ENCODE measurements at places on chromosomes 2 and 18.

DNA sequence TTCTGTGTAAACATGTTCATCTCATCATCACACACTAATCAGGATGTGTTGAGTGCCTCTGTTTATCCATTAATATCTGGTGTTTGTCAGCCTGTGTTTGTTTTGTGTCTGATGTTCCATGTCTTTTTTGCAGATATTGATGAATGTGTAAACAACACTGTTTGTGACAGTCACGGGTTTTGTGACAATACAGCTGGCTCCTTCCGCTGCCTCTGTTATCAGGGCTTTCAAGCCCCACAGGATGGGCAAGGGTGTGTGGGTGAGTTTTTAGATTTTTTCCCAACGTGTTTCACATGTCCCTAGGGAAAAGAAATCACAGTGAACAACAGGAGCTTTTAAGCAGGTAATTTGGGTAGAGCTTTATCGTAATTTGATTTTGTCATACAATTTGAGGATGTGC is 133.7 kb upstream of the RASGRP3 start:
- DNase-seq = no peak

GRCh38 chr2:196453613-196454047 is 185.9 kb upstream of the CCDC150 start:
- no peak for DNase-seq

DNA sequence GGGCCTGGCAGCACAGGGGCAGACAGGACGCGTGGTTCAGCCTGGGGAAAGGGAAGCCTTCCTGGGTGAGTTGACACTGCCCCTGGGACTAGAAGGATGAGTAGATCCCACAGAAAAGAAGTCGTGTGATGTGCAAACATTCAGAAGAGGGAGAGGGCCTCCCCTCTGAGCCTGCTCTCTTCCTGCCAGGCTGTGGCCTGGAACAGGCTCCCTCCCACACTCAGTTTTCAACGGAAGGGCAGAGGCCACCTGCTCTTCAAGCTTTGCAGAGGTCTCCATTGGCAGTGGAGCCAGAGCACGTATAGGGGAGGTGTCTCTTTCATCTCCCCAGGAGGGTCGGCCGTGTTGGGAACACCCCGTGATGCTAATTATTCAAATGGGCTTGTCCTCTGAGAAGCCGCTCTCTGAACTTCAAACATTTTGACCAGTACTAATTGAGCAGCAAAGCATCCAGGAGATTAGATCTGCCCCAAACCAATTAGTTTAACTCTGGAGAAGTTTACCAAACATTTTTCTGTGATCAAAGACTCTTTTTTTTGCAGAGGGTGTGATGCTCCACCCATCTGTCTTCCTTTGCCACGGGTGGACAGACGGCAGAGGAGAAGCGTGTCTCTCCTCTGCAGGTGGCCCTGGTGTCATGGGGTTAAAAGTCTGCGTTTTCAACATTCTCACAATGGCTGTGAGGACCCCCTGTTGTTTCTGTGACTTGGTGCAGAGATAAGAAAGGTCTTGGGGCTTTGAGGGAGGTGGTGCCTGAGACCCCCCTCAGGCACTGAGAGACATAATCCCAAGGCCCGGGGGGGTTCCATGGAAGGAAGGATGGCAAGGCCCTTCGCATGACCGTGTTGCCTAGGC is 29.5 kb upstream of the ODC1 start:
- no peak for DNase-seq

DNA sequence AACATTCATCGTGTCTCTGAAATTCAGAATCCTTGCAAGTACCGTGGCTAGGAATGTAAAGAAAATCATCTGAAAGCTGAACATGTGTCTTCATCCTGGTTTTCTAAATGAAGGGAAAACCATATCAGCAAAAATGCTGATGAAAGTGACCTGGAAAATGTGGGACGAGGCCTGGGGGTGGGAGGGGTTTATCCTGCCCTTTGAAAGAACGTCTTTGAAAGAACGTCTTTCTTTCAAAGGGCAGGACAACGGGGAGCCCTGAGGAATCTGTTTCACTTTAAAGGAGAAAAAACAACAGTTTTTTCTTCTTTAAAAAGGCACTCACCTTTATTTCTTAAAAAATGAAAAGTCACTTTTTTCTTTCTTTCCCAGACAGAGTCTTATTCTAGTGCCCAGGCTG is 185.2 kb downstream of the ALPK2 start:
- DNase-seq = no peak

GRCh38 chr18:23257686-23258565 is 122.6 kb downstream of the CABLES1 start:
- DNase-seq = no peak

DNA sequence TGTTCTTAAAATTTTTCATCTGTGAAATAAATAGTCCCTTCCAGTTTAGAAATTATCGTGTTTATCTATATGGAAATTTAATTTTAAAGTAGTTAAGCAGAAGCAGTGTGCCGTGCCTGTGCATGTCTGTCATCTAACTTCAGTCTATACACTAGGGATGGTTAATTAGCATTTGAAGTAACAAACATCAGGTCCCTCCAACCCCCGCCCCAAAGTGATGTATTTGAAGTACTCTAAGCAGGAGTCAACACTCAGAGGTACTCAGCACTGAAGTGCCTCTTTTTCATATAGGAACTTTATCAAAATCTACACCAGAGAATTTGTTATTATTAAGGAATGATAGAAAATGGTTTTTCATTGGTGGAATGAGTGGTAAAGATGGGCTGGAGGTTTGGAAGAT is 33.0 kb downstream of the LANCL1 start:
- DNase-seq = no peak

DNA sequence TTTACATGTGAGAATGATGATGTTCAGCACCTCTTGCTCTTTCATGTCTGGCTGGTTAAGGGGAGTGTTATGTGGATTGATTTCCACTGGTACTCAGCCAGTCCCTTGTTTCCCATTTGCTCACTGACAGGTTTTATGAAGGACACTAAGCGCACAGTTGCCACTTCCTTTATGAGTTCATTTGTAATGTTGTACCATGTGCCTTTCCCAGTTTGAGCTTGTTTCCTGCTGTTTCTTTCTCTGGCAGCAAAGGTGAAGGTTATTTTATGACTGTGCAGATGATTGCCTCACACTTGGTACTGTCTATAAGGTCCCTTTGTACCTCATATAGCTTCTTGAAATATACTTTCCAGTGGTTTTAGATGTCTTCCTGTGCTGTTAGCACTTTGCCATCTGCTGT is 1700.5 kb upstream of the TMEFF2 start:
- no peak for DNase-seq

DNA sequence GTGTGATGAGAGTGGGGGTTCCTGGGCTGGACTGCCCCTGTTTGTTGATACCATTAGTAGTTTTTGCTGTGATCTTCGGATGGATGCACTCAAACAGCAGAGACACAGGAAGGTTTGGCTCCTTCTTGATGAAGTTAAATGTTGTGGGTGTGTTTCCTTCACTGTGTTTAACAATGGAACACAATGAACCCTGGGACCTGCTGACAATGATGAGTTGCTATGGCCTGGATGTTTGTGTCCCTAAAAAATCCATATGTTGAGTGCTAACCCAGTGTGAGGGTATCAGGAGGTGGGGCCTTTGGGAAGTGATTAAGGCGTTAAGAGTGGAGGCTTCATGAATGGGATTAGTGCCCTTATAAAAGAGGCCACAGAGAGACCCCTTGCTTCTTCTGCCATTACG is 237.4 kb upstream of the HS6ST1 start:
- no peak for DNase-seq

DNA sequence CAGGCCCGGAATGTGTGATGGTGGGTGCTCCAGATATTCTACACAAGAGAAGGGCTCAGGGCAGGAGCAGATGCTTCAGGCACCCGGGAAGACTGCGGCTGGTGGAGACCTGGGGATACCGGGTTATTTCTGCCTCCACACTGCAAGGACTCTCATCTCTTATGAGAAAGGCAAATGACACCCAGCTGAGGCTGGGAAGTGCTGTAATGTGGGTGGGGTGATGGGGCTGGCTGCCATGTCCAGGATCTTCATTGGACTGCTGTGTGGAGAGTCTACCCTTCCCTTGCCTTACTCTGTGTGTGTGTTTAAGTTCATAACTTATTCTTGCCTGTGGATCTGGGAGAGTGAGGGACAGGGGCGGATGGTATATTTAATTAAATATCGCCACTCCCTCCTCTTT is 124.1 kb downstream of the KLHL29 start:
- no peak for DNase-seq

- no peak for DNase-seq
Observed at GRCh38 chr2:169110916-169111315, 41.6 kb downstream of the DHRS9 start.

- DNase-seq = no peak
Observed at GRCh38 chr2:112977559-112978056, at the start of gene IL36G. Gene IL36G (plus strand): TSS chr2:112978006. CDS start chr2:112978639, 633 bp downstream.

- no peak for DNase-seq
Observed at GRCh38 chr18:79581911-79582310, 97.7 kb upstream of the CTDP1 start.

DNA sequence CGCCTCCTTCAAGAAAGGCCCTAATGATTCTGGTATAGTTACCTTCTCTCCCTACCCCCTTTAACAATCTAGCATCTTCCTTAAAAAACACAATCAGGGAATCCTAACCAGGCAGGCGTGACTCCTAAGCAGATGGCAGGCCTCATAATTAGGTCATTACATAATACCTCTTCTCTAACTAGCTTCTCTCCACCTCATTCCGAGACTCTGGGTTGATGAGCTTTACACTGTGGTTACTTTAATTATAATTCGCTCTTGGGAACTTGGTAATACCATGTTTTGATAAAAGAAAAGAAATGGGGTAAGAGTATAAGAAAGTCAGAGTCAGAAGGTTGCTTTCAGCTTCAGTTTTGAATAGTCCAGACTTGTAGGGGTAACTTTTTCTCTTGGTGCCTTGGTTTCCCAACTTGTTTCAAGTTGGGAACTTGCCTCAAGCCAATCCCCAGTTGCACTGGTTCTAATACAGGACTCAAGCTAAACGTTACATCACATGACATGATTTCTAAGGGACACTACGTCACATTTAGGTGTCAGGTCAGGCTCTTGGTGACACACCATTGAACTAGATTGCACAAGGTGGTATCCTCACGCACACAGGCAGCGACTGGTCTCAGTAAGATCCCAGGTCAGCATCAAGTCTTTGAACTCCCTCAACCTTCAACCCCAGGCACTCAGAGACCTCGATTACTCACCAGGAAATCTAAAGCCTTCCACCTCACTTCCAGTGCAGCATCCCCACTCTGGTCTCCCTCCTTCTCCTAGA is 59.2 kb downstream of the AAK1 start:
- DNase-seq = no peak

- DNase-seq = no peak
Observed at GRCh38 chr18:61753373-61753772, 139.4 kb downstream of the RNF152 start.

- no peak for DNase-seq
Observed at GRCh38 chr2:10688921-10689807, 611 bp downstream of the NOL10 start.

GRCh38 chr2:217724471-217724870 is 278.3 kb downstream of the TNS1 start:
- DNase-seq = no peak

DNA sequence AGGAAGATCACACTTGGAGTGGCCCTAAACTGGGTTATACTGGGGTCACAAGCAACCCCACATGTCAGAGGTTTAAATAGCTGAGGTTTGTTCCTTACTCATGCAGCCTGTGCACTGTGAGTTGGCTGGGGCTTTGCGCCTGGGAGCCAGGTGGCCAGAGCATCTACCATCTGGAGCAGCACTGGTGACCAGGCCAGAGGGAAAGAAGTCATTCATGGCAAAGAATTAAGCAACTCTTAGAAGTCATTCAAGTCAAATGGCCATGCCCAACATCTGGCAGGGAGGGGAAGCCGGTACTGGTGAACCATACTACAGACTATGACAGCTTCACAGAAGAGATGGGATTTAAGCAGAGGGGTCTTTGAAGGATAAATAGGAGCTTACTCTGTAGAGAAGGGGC is 90.7 kb downstream of the POLR1A start:
- no peak for DNase-seq

DNA sequence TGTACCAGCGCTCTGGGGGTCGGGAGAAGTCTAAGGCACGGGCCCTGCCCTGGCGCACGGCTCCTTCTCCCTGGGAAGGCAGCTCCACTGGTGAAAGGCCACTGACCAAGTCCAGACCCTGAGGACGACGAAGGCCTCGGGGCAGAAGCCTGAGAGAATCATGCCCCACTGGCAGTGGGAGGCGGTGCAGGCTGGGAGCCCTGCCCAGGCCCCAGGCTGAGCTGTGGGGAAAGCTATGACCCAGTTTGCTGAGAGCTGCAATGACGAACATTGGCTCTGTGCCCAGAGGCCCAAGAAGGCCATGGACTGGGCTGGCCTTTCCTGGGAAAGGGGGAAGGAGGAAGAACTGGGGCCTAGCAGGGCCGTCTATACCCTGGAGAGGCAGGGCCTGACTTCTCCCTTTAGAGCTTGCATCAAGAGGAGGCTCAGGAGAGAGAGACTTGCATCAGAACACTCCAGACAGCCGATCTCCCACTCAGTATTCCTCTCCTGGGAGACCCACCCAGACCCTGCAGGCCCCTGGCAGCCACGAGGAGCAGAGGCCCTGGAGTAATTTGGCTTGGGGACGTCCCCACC is 32.9 kb downstream of the HS1BP3 start:
- DNase-seq = no peak

- no peak for DNase-seq
Observed at GRCh38 chr2:65018141-65018582, 29.0 kb downstream of the SLC1A4 start.

GRCh38 chr2:45156605-45157004 is 147.4 kb upstream of the SIX2 start:
- no peak for DNase-seq

GRCh38 chr18:38520786-38521185 is 955.2 kb upstream of the CELF4 start:
- DNase-seq = no peak

- no peak for DNase-seq
Observed at GRCh38 chr2:239737144-239737463, 288.0 kb downstream of the NDUFA10 start.

All from stimulated activated CD4-positive, alpha-beta T cell treated with anti-CD3 and anti-CD28 coated beads, TNF-alpha, amount 100 ng/mL, for 1 hour (primary cell).